ENCODE measurements at places on chromosomes 1 and 21.

GRCh38 chr1:8899046-8899445, 20.6 kb upstream of the ENO1 start:
- no peaks in the 10 kb centered on the region for H3K36me3 ChIP-seq
- H3K4me3 ChIP-seq: no peak overlapping the region
- H3K27ac ChIP-seq: no peak overlapping the region
- DNase-seq: no peak
- no peaks in the 10 kb centered on the region for H3K4me1 ChIP-seq
- H3K27me3 ChIP-seq: no peaks in the 10 kb centered on the region

GRCh38 chr1:229130028-229130668, 140.8 kb upstream of the RAB4A start:
- no peak overlapping the region for H3K4me3 ChIP-seq
- no peak for DNase-seq
- H3K4me1 ChIP-seq: peaks cover 16% of the 10 kb centered on the region
- peaks cover 3% of the 10 kb centered on the region for H3K27me3 ChIP-seq
- H3K27ac ChIP-seq: no peak overlapping the region

GRCh38 chr1:154993572-154994268, at the start of gene LENEP:
Gene LENEP, plus strand, starts transcription at chr1:154993586. Its CDS starts 22 bp downstream, at chr1:154993608.
- DNase-seq: no peak
- peaks cover 4% of the 10 kb centered on the region for H3K36me3 ChIP-seq
- H3K27ac ChIP-seq: peak within 1 kb of the TSS; percentile 48
- H3K4me3 ChIP-seq: no peak within 1 kb of the TSS

DNA sequence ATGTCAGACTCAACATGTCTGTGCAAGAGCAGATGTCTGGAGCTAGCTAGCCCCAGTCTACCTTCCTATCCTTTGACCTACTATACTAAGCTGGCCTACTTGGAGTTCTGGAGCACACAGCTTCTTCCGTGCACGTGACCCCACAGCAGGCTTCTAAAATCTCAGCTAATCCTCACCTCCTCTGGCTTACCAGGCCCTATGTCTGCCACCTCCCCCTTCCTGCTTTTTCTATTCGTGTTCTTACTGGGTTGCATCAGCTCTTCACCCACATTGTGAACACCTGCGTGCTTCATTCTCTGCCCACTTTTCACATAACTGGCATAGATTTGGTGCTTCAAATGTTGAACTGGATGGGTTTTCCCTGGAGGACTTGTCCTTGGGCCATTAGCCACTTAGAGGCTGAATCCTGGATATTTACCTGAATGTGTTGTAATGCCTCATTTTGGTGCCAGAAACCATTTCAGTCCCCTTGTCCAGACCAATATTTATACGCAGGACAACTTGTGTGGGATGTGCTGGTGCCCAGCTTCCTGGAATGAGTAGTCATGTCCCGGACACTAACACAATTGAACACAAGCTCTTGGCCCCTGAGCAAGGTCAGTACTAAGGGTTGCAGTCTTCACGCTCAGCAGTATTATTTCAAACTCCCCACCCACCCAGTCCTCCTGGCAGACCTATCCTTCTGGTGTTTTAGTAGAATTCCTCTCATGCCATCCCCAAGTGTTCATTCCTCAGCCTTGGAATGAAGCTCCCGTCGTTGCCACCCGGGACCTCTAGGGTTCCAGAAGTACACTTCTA, 24.0 kb downstream of the TENT5C start:
- no peak for DNase-seq
- H3K36me3 ChIP-seq: no peaks in the 10 kb centered on the region
- no peak overlapping the region for H3K27ac ChIP-seq
- H3K4me1 ChIP-seq: peaks cover 14% of the 10 kb centered on the region

- H3K27me3 ChIP-seq: no peaks in the 10 kb centered on the region
- no peak overlapping the region for H3K4me3 ChIP-seq
- no peak for DNase-seq
- no peaks in the 10 kb centered on the region for H3K36me3 ChIP-seq
- H3K27ac ChIP-seq: no peak overlapping the region
- H3K4me1 ChIP-seq: no peaks in the 10 kb centered on the region
Observed at GRCh38 chr1:244028701-244029100, 22.4 kb upstream of the ZBTB18 start.

DNA sequence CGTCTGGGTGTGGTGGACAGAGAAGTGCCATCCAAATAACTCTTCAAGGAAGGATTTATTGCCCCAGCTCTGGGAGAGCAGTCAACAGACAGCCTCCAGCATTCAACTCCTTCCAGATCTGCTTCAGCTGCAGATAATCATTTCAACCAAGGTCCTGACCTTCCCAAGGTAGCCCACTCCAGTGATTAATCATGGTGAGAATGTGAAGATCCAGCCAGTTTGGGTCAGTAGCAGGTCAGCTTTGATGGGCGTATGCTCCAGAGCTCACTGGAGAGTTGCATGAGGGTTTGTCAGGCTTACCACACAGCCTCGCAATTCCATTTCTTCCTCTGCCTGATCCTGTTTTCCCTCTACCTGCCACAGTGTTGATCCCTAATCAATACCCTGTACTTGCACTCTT, 214.5 kb upstream of the ZRANB2 start:
- no peak overlapping the region for H3K4me3 ChIP-seq
- no peaks in the 10 kb centered on the region for H3K4me1 ChIP-seq
- no peaks in the 10 kb centered on the region for H3K36me3 ChIP-seq

DNA sequence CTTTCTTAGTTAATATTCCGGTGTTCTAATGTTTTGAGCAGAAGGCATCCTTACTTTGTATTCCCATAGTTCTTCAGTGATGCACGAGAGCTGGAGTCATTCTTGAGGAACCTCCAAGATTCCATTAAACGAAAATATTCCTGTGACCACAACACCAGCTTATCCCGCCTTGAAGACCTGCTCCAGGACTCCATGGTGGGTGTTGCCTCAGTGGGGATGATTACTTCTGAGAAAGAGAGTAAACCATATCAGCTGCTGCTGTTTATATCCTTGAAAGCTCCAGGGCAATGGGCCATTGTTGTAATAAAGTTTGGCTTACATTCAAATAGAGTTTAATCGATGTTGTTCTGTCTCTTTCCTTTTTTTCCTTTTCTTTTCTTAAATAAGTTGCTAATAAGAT, 93.1 kb downstream of the MACF1 start:
- peaks cover 94% of the 10 kb centered on the region for H3K36me3 ChIP-seq
- no peaks in the 10 kb centered on the region for H3K27me3 ChIP-seq
- H3K4me1 ChIP-seq: no peaks in the 10 kb centered on the region
- DNase-seq: peak; percentile 12
- no peak overlapping the region for H3K27ac ChIP-seq
- no peak overlapping the region for H3K4me3 ChIP-seq

DNA sequence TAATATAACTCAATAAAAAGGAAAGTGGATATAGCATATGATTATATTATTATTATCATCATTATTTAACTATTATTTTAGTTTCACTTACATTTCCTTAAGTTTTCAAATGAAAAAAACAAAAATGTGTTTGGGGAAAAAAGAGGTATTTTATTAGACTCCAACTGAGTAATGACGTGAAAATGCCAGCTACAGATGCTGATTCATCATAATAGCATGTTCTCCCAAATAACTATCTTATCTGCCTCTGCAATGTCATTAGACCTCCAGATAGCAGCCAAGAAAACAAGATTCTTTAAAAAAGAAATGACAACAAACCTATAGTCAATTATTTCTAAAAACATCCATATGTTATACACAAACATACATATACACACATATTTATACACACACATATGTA, 1071.9 kb upstream of the TMPRSS15 start:
- H3K36me3 ChIP-seq: no peaks in the 10 kb centered on the region
- H3K4me3 ChIP-seq: no peak overlapping the region

GRCh38 chr1:115677182-115677555, 35.4 kb downstream of the VANGL1 start:
- no peak overlapping the region for H3K27ac ChIP-seq
- no peak overlapping the region for H3K4me3 ChIP-seq
- no peaks in the 10 kb centered on the region for H3K27me3 ChIP-seq
- peaks cover 18% of the 10 kb centered on the region for H3K4me1 ChIP-seq
- DNase-seq: peak; percentile 22
- no peaks in the 10 kb centered on the region for H3K36me3 ChIP-seq

- H3K36me3 ChIP-seq: no peaks in the 10 kb centered on the region
- DNase-seq: no peak
- no peak overlapping the region for H3K27ac ChIP-seq
Observed at GRCh38 chr21:35779690-35780570, 280.4 kb downstream of the SETD4 start.

GRCh38 chr21:43758811-43759210, 17.3 kb downstream of the CSTB start:
- peaks cover 4% of the 10 kb centered on the region for H3K36me3 ChIP-seq
- H3K4me1 ChIP-seq: no peaks in the 10 kb centered on the region
- no peak for DNase-seq
- H3K27ac ChIP-seq: no peak overlapping the region
- H3K4me3 ChIP-seq: no peak overlapping the region
- H3K27me3 ChIP-seq: no peaks in the 10 kb centered on the region

DNA sequence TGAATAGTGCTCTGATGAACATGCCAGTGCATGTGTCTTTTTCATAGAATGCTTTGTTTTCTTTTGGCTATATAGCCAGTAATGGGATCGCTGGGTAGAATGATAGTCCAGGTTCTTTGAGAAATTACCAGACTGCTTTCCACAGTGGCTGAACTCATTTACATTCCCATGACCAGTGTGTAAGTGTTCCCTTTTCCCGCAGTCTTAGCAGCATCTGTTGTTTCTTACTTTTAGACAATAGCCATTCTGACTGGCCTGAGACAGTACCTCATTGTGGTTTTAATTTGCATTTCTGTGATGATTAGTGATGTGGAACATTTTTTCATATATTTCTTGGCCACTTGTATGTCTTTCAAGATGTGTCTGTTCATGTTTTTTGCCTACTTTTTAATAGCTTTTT, 784.5 kb downstream of the USP25 start:
- no peaks in the 10 kb centered on the region for H3K36me3 ChIP-seq
- no peak overlapping the region for H3K27ac ChIP-seq
- no peak for DNase-seq
- no peaks in the 10 kb centered on the region for H3K27me3 ChIP-seq

- H3K27me3 ChIP-seq: no peaks in the 10 kb centered on the region
- H3K27ac ChIP-seq: no peak overlapping the region
- H3K36me3 ChIP-seq: peaks cover 14% of the 10 kb centered on the region
- DNase-seq: peak; percentile 26
- H3K4me3 ChIP-seq: no peak overlapping the region
- peaks cover 7% of the 10 kb centered on the region for H3K4me1 ChIP-seq
Observed at GRCh38 chr21:46483300-46484295, 24.9 kb downstream of the DIP2A start.

GRCh38 chr1:210776712-210777111, 357.2 kb downstream of the KCNH1 start:
- no peaks in the 10 kb centered on the region for H3K27me3 ChIP-seq
- H3K27ac ChIP-seq: no peak overlapping the region
- H3K4me3 ChIP-seq: no peak overlapping the region

GRCh38 chr1:175536369-175536768, 207.0 kb downstream of the TNR start:
- H3K27ac ChIP-seq: no peak overlapping the region
- DNase-seq: peak; percentile 78
- no peaks in the 10 kb centered on the region for H3K27me3 ChIP-seq
- H3K4me3 ChIP-seq: no peak overlapping the region

DNA sequence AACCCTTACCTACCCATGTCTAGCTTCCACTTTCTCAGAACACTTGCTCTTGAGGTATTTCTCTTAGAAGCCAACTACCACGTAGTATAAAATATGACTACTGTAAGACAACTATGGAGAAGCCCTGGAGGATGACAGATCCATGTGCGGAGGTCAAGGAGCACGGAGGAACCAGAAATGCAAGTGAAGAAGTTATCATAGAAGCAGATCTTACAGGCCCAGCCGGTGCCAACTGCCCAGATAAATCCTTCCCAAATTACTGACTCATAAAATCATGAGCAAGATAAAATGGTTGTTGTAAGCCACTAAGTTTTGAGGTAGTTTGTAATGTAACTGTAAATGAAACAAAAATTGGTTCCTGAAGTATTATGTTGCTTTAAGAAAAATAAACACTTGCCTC, 12.6 kb downstream of the GTF2B start:
- no peak overlapping the region for H3K27ac ChIP-seq

- peaks cover 8% of the 10 kb centered on the region for H3K36me3 ChIP-seq
- no peaks in the 10 kb centered on the region for H3K27me3 ChIP-seq
- H3K4me3 ChIP-seq: no peak overlapping the region
- H3K4me1 ChIP-seq: no peaks in the 10 kb centered on the region
Observed at GRCh38 chr1:52769346-52770033, 43.2 kb downstream of the ZYG11B start.

DNA sequence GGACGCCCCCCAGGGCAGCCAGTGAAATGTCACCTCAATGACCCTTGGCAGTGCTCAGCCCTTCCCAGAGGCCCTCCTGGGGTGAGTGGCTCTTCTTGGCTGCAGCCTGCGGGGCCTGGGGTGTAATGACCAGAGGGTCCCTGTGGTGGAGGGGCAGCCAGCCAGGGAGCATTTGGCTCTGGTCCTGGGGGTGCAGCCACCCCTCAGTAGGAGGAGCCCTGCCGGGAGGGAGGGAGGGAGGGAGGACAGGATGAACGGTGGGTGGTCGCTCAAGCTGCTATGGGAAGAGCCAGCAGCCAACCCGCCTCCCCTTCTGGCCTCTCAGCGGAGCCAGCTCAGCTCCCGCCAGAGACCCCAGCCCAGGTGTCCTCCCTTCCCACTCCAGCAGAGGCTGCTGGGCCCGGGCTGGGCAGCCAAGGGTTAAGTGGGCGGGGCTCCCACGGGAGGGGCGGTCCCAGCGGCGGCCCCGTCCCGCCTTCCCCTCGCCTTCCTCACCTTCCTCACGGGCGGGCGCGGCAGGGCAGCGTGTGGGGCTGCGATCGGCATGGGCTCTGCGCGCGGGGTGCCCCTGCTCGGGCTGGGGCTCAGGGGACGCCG, 9.0 kb upstream of the PLCH2 start:
- no peak for DNase-seq
- no peak overlapping the region for H3K4me3 ChIP-seq
- H3K27me3 ChIP-seq: peaks cover 5% of the 10 kb centered on the region
- H3K4me1 ChIP-seq: peaks cover 5% of the 10 kb centered on the region
- no peaks in the 10 kb centered on the region for H3K36me3 ChIP-seq

GRCh38 chr21:43767498-43767983, 8.6 kb downstream of the CSTB start:
- no peak overlapping the region for H3K27ac ChIP-seq
- no peak for DNase-seq
- H3K27me3 ChIP-seq: no peaks in the 10 kb centered on the region
- no peak overlapping the region for H3K4me3 ChIP-seq

- no peak overlapping the region for H3K4me3 ChIP-seq
- H3K27ac ChIP-seq: peak overlapping the region; percentile 73
- H3K27me3 ChIP-seq: no peaks in the 10 kb centered on the region
- DNase-seq: peak; percentile 57
- H3K4me1 ChIP-seq: peaks cover 12% of the 10 kb centered on the region
Observed at GRCh38 chr1:40824591-40825434, 37.4 kb downstream of the CITED4 start.

- H3K27ac ChIP-seq: no peak overlapping the region
- H3K4me1 ChIP-seq: no peaks in the 10 kb centered on the region
- DNase-seq: no peak
- H3K27me3 ChIP-seq: no peaks in the 10 kb centered on the region
- no peak overlapping the region for H3K4me3 ChIP-seq
Observed at GRCh38 chr21:42308161-42308913, 6.9 kb downstream of the TFF3 start.

Data from cardiac muscle cell (in vitro differentiated cells and primary cell).